ENCODE measurements at places on chromosomes 3 and 15.
A peak's percentile ranks its signal among the peaks of the same experiment; 100 is the strongest.

DNA sequence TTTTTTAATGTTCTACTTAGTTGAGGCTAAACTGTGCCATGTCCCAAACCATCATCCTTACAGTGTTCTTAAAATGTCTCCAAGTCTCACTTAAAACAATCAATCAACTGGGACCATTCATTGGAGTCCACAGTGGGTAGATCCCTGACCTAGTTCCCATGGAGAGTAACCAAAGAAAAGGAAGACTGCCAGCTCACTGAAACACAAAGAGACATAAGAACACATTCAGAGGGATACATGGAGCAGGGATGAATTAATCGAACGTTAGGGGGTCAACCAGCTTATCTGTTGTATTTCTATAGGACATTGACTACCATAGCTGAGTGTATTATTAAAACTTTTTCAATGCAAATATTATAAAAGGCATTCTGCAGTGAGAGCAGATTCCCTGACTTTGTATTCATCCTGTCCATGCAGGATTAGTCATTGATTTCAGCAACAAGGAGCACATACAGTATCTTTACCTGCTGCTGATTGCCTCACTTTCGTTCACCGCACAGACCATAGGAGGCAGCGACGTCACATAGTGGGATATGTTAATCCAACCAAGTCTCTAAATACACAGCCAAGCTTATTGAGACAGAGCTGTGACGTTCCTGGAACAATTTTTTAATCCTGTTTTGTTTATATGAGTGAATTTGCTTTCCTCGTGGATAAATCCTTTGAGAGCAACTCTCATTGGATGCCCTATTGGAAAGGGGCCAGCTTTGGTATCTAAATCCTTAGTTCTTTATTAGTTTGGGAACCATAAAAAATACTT is 364.9 kb upstream of the RBMS3 start:
- DNase-seq: no peak

DNA sequence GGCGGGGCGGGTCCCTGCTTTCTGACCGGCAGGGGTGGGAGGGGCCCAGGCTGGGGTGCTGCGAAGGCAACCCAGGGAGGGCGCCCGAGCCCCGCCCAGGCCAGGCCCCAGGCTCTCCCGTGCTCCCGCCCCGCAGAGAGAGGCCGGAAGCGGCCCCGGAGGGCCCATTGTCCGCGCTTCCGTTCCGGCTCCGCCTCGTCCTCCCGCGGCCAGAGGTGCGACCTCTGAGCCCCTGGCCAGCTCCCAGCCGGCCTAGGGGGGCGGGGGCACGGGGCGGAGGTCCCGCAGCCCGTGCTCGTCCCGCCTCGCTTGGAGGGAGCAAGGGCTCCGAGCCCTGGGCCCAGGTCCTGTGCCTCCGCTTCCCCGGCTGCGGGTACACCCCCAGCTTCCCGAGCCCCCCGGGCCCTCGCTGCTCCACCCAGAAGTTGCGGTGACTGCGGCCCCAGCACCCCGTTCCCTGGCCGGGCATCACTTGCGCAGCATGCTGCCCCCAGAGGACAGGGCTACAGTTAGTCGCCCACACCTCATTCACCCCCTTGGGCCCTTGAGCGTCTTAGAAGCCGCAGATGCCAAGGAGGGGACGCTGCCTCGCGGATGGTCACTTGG is 20.4 kb upstream of the PLXND1 start:
- DNase-seq: peak; percentile 65

DNA sequence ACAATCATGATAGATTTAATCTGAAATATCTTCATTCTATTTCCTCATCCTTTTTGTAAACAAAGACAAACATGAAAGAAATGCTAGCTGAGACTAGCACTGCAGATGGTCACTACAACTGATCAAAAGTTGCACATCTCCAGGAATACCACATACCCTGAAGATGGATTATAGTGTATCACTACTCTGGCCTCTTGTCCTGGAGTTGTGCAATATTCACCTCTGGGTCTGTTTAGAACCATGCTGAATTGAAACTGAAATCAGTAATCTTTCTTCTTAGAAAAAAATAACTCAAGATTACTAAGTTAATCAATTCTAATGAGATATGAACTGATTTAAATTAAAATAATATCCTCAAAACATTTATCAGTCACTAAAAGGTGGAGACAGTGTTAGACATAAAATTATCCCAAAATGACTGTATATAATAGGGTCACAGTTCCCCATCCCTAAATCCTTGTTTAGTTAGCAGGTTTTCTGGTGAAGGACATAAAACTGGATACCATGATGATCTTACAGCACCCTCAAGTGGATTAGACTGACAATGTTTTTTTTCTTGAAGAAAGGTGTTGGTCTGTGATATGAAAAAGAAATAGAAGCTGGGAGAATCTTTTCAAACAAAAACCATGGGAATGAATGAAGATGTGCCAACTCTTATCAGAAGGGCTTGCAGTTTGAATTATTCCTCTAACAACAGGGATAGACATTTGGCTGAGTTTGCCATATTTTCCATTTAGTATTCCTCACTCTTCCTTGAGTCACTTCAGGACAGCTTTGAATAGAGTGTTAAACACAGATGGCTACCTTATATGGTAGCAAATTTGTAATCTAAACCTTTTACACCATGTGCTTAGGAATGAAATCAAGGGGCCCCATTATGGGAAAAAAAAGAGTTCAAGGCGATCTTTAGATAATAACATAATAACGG is 7.1 kb upstream of the TTC14 start:
- no peak for DNase-seq

GRCh38 chr3:16449369-16449768 is 64.1 kb downstream of the RFTN1 start:
- no peak for DNase-seq

- no peak for DNase-seq
These were observed 8.1 kb downstream of the WDR73 start for GRCh38 chr15:84645997-84646396.

DNA sequence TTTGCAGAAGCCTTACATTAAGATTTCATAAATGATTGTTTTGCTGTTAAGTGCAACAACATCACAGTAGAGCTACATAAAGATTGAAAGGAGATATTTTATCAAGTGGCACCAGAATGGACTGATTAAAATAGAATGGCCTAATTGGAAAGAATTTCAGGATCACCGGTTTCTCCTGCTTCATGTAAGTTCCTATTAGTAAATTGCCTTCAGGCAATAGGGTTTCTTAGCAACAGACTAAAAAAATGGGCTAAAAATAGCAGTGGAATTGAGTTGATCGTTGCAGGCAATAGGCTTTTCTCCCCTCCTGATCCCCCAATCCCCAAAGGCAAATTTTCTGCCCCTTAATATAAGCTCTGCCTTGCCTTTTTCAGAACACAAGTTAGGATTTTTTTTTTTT is 917 bp downstream of the LNP1 start:
- DNase-seq: no peak

GRCh38 chr15:67142767-67143100 is 77.3 kb downstream of the SMAD3 start:
- DNase-seq: no peak

Measured in GOT3 (cell line).